Stimulated activated CD4-positive, alpha-beta T cell treated with anti-CD3 and anti-CD28 coated beads, Interleukin-4, amount 100 ng/mL, for 4 hours (primary cell): ENCODE measurements at places on chromosomes 6 and 20.

DNA sequence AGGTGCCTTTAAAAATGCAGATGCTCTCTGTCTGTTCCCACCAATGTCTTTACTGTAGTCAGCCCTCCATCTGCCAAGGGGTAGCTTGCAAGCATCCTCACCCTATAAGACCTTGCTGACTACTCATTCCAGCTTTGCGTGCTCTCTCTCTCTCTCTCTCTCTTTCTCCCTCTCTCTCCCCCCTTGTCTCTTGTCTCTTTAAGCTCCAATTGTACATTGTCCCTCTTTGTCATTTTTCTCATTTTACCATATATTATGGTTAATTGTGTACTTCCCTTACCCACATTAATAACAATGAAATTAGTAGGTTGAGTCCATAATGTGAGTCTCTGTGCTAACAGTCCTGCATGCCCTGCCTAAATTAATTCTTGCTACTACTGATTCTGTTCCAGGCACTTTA, 350.2 kb upstream of the CDH4 start:
- no peak for DNase-seq

GRCh38 chr6:99993533-99994251, at the start of gene MCHR2:
MCHR2 (minus strand) TSS chr6:99994223; CDS start chr6:99956147, 38,076 bp downstream.
- DNase-seq: no peak

DNA sequence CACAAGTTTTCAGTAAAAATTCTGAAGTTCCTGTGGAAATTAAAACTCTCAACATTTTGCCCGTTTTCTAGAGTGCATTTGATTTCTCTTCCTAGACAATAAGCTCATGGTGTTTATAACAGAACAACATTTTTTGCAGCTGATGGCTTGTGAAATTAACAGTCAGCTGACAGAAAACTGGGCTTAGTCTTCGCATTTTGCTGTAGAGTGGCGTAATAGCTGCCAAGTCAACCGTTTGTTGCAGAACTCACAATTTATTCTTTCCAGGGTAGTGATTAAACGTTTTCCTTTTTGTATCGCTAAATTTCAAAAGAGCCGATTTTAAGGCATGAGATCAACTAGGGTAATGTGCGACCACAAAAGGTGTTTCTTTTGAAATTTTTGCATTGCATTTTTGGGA, 1.4 kb downstream of the SPO11 start:
- DNase-seq: no peak

DNA sequence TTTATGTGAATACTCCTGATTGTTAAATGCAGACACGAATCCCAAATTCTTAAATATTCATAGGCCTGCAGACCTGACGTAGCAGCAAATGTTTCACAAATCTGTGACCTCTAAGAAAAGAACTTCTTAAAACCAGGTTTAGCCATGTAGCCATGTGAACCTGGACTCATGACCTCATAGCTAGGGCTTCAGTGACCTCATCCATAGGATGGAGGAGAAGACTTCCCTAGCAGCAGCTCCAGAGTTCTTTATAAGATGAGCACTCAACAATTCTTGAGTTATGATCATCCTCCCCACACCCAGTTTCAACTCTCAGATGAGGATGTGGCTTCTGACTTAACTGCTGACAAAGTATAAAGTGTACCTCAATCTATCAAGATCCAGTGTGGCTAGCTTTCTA, 45.8 kb upstream of the TCF21 start:
- DNase-seq: no peak

DNA sequence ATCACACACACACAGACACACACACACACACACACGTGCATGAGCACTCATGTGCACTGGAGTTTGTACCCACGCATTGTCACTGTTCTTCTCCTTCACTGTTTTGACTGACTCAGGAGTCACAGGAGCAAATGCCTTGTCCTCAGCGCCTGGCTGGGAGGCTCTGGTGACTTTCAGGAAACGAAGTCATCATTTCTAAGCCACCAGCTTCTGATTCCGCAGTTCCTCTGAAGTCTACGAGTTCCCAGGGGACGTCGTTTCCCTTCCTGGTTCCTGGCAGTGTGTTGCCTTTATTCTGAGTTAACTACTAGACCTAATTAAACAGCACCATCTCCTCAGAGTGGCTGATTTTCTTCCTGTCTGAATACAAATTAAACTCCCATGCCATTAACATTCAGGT, 82.2 kb upstream of the PMEPA1 start:
- no peak for DNase-seq

DNA sequence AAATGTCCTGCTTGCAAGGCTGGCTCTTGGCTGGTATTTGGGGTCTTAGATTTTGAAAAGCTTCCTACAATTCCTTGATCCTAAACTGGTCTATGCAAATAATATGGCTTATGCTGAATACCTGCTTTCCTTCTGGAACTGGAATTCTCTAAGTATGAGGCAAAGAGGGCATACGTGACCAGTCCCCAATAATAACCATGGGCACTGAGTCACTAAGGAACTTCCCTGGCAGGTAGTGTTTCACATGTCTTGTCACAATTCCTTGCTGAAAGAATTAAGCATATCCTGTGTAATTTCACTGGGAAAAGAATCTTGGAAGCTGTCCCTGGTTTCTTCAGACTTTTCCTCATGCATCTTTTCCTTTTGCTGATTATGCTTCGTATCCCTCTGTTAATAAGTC, 106.5 kb downstream of the MMS22L start:
- DNase-seq: no peak
